Activated B cell treated with CpG ODN at 0.5 μM for 24 hours (primary cell): ENCODE measurements at places on chromosomes 3 and 15.

GRCh38 chr15:87362531-87362930 is 894.0 kb downstream of the NTRK3 start:
- no peak overlapping the region for H3K27ac ChIP-seq
- H3K4me3 ChIP-seq, result no peak overlapping the region
- H3K27me3 ChIP-seq, result no peaks in the 10 kb centered on the region
- no peaks in the 10 kb centered on the region for H3K36me3 ChIP-seq
- DNase-seq, result no peak

DNA sequence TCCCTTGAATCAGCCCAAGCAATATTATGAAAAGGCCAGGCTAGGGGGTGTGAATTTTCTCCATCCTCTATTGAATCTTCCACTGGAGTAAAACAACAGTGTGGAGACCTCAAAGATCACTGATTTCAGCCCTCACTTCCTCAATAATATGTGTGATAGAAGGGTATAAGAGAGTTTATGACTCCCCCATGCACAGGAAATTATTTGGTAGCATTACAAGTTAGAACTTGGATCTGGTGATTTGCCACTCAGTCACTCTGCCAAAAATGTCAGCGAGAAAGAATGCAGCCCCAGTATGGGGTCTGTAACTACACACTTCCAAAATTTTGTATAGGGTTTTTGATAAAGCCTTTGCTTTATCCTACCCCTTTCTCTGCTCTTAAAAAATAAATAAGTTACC is 81.0 kb upstream of the KCNMB2 start:
- no peak for DNase-seq
- H3K27ac ChIP-seq, result no peak overlapping the region
- no peaks in the 10 kb centered on the region for H3K4me1 ChIP-seq
- H3K36me3 ChIP-seq, result no peaks in the 10 kb centered on the region
- peaks cover 2% of the 10 kb centered on the region for H3K27me3 ChIP-seq

- no peaks in the 10 kb centered on the region for H3K27me3 ChIP-seq
- H3K27ac ChIP-seq, result no peak overlapping the region
- no peaks in the 10 kb centered on the region for H3K36me3 ChIP-seq
- H3K4me1 ChIP-seq, result peaks cover 41% of the 10 kb centered on the region
- no peak overlapping the region for H3K4me3 ChIP-seq
Measured at GRCh38 chr3:130907966-130908365, 14.1 kb downstream of the ATP2C1 start.

GRCh38 chr3:171284308-171285075 is 175.7 kb downstream of the TNIK start:
- H3K4me3 ChIP-seq, result no peak overlapping the region
- H3K4me1 ChIP-seq, result peaks cover 5% of the 10 kb centered on the region
- no peak overlapping the region for H3K27ac ChIP-seq
- H3K27me3 ChIP-seq, result no peaks in the 10 kb centered on the region

DNA sequence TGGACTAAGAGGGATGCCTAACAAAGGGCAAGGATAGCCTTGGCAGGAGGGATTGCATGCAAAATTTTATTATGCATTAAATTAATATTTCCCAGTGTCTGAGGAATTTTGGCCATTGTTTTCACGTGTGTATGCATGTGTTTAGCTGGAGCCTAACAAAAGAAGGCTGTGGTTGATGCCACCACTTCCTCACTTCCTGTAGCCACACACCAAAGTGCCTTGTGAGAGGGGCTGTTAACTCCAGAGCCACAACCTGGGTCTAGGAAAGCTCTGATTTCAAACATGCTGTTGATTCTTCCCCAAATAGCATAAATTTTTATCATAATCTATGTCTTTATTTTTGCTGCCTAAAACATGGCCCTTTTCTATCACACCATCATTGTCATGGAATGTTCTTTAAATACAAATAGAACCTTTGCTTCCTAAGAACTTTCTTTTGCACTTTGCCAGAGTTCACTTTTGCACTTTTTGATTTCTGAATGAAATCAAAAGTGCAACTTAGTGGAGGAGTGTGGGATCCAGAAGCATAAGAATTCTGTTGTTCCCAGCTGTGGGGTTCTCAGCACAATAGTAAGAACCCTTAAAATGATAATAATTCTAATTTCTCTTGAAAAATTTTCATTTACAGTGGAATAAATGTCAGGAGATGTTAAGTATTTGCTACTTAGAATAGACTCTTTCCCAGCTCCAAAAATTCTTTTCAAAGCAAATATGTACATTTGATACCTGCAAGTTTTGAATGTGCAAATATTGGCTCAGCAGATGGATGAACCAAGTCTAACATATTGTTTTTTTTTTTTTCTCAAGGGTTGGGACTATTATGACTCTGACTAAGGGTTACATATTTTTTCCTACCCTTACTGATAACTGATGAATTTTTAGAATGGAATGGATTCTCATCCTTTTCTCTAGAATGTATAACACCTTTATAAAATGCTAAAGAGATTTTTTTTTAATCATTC is 35.6 kb upstream of the SPTSSB start:
- no peak overlapping the region for H3K27ac ChIP-seq
- H3K27me3 ChIP-seq, result peaks cover 6% of the 10 kb centered on the region
- DNase-seq, result no peak

- DNase-seq, result no peak
Measured at GRCh38 chr15:96162322-96162721, 168.2 kb upstream of the NR2F2 start.

- no peak for DNase-seq
- H3K4me3 ChIP-seq, result no peak overlapping the region
- no peak overlapping the region for H3K27ac ChIP-seq
- H3K27me3 ChIP-seq, result peaks cover 39% of the 10 kb centered on the region
- H3K36me3 ChIP-seq, result no peaks in the 10 kb centered on the region
Measured at GRCh38 chr3:170465955-170466354, 47.3 kb downstream of the CLDN11 start.

DNA sequence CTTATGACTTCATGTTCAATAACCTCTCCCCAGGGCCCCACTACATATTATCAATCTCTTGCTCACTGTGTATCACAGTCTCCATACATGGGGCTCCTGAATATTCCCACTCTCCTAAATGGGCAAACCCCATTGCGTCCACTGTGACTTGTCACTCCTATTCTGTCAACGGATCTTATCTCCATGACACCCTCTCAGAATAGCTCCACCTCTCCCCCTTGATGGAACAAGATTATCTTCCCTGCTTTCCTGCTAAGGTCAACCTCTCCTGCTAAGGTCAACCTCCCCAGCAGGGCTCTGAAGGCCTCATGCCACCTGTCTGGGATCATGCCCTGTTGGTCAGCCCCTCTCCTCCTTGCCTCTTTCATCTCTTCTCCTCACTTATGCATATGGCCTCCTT is 1.8 kb downstream of the CLDN18 start:
- H3K36me3 ChIP-seq, result no peaks in the 10 kb centered on the region
- H3K4me3 ChIP-seq, result no peak overlapping the region
- H3K27me3 ChIP-seq, result peaks cover 4% of the 10 kb centered on the region

DNA sequence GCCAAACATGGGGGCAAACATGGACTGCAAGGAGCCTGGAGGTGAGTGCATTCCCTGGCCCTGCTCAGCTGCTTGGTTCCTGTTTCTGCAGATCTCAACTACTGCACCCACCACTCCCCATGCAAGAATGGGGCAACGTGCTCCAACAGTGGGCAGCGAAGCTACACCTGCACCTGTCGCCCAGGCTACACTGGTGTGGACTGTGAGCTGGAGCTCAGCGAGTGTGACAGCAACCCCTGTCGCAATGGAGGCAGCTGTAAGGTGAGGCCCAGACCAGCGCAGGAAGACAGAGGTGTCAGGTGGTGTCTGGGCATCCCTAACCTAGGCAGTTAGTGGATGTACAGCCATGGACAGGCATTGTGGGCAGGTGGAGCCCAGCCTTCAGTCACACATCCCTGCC is 5.3 kb downstream of the DLL4 start:
- peaks cover 19% of the 10 kb centered on the region for H3K4me1 ChIP-seq
- no peak overlapping the region for H3K27ac ChIP-seq
- H3K4me3 ChIP-seq, result no peak overlapping the region
- DNase-seq, result no peak
- peaks cover 29% of the 10 kb centered on the region for H3K27me3 ChIP-seq

DNA sequence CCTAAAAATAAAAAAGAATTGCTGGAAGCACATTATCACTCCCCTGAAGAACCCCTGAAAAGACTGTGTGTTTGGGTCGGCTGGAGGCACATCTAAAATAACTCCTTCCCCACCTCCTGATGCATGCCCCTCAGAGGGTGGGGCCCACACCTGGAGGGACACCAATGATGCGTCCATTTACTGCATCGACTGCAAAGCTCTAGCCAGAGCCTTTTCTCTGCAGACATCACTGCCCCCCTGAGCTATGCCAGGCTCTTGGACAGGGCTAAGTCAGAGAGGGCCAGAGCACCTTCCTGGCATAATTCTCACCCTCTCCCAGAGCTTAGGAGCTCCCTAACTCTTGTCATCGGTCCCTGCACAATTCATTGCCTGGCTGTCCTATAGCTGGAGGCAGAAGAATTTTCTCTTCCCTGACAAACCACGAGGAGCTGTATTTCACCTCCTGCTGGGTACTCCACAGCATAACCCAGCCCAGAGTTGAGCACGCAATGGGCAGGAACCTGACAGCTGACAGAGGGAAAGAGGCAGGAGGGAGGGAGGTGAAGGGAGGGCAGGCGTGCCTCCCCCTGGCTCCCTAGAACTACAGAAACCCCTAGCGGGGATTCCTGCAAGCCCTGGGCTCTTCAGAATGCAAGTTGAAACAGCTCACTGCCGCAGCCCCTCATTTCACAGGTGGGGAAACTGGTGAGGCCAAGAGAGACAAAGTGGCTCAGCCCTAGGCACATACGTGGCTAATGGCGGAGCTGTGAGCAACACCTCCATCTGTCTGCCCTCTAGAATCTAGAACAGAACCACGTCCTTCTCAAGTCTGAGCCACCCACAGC is 46.6 kb downstream of the XXYLT1 start:
- peaks cover 1% of the 10 kb centered on the region for H3K36me3 ChIP-seq
- H3K27ac ChIP-seq, result no peak overlapping the region
- peak; percentile 4 for DNase-seq
- H3K4me3 ChIP-seq, result no peak overlapping the region
- H3K4me1 ChIP-seq, result peaks cover 15% of the 10 kb centered on the region
